ENCODE measurements at places on chromosomes 1 and 21. TPM values are rescaled to one million over a fixed set of nuclear protein-coding genes. Genes with fewer than 3 reads are reported as not detected.

GRCh38 chr1:72341661-72342060 lies 59.3 kb upstream of the NEGR1 start:
- DNase-seq = no peak

DNA sequence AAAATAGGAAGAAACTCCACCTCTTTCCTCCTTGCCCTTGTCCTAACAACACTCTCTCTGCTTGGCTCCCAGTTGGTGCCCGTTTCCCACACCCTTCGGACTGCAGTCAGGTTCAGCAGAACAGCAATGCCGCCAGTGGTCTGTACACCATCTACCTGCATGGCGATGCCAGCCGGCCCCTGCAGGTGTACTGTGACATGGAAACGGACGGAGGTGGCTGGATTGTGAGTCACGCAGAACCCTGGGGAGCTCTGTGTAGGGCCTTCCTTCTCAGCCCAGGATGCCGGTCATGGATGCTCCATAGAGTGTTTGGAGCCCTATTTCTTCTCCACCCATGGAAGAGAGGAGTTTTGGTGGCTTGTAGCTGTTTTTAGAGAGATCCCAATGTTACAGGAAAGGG lies 60.9 kb downstream of the TNN start:
- no peak for DNase-seq

DNA sequence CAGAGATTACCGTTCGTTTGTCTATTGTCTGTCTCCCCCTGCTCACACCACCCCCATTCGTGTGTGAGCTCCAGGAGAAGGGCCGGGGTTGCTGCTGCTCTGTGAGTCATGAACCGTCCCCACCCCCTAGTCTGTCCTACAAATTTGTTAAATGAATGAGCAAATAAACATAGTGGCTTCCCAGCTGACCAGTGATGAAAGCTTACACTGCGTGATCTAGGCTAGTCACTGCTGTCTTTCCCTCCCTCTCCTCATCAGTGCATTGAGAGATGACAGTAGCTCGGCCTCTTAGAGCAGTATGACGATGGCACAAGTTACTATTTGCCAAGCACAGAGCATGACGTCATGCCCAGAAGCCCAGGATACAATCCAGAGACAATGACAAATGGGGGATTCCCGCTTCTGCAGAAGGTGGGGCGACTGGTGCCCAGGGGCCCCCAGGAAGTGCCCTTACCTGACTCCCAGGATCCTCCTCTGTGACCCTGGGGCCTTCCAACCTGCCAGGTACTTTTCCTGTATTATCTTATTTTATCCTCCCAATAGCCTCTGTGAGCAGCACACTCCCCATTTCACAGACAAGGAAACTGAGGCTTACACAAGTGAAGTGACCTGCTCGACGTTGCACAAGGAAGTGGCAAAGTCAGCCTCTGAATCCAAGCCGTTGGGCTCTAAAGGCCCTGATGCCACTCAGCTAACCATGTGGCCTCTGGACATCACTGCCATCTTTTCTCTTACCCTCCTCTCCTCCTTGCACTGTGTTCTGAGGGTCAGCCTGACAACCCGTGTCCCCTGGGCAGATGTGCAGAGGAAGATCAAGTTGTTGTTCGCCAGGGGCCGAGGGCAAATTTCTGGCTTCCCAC lies 8.6 kb upstream of the EPHA2 start:
- peak; percentile 82 for DNase-seq

DNA sequence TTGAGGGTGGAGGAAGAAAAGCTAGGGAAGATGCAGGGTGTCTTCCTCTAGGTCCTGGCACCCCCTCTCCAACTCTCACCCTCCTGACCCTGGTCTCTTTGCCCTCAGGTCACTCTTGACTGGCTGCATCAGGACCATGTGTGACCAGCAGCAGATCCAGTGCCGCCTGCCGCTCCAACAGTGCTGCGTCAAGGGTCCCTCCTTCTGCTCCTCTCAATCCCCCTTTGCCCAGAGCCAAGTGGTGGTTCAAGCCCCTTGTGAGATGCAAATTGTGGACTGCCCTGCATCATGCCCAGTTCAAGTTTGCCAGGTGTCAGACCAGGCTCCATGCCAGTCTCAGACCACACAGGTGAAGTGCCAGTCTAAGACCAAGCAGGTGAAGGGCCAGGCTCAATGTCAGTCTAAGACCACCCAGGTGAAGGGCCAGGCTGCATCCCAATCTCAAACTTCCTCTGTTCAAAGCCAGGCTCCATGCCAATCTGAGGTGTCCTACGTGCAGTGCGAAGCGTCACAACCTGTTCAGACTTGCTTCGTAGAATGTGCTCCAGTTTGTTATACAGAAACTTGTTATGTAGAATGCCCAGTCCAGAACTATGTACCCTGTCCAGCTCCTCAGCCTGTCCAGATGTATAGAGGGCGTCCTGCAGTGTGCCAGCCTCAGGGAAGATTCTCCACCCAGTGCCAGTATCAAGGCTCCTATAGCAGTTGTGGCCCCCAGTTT lies 1.8 kb downstream of the KPRP start:
- DNase-seq = no peak

DNA sequence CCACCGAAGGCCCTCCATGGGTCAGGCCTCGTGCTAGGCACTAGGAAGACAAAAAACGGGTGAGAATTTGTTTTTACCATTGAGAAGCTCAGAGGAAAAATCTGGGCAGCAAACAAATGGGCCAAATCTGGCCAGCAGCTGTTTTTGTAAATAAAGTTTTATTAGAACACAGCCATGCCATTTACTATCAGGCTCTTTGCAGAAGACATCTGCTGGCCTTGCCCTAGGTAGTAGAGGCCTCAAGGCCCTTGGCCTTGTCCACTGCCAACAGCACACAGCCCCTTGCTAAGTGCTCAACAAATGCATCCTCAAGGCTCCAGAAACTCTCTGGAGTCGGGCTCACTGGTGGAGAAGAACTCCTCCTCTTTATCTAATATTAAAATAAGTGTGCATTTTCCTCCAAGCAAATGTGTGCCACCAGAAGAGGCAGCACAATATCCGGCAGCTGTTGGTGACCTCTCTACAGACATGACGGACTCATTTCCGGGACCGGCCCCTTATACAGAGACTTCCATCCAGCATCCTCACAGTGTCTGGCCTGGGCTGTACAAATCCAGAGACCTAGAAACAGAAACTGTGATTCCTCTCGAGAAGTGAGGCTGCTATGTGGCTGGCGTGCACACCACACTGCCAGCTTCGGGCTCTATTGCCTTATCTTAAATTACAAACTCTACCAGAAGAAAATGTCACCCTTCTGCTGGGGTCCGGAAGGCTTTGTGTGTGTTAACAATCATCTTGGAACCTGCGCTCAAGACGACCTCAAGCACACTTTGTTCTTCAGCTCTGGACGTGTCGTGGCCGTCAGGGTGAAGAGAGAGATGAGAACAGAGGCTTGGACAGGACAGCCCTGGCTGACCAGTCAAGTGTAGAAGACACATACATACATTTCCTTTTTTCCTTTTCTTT lies 203.9 kb downstream of the TOMM20 start:
- no peak for DNase-seq

DNA sequence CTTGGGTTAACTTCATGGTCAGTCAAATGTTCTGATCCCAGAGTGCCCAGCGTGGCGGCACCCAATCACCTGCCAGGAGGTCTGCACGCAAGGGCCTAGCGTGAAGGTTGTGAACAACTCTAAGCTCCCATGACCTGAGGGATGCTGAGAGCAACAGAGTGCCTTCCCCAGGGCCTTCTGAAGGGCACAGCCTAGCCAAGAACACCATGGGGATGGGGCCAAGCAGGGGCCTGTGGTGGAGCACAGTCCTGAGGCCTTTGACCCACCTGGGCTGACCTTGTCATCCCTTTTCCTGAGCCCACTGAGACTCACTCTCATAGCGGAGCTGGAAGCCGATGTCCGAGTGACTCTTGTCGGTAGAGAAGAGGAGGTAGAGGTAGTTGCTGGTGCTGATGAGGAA lies 138.8 kb upstream of the HMGB4 start:
- DNase-seq = no peak

DNA sequence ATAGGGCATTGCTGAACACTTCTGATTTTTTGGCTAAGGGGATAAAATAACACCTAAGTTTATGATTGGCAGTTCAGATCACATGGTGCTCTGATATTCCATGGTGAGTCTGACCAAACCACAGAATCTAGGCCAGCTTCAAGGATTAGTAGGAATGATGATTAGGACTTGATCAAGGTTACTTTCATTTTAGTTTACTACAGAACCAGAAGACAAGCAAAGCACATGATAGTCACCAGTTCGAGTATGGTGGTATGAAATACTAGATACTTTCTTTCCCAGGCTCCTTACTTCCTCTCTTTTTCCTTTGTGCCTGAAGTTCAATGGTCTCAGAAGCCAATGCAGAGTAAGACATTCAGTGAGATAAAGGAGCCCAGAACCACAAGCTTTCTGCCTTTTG lies 26.6 kb downstream of the S100A10 start:
- no peak for DNase-seq

DNA sequence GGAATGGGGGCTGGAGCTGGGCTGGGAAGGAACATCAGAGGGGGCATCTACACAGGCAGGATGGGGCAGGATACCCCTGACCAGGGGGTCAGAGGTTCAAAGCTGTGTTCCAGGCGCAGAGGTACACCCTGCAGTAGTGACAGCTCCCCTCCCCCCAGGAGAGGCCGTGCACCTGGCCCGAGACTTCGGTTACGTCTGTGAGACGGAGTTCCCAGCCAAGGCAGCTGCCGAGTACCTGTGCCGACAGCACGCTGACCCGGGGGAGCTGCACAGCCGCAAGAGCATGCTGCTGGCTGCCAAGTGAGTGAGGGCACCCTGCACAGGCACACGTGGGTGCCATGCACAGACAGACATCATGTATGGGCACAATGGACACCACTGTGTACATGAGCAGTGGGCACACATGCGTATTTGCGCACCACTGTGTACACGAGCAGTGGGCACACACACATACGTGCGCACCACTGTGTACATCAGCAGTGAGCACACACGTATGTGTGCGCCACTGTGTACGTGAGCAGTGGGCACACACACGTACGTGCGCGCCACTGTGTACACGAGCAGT lies 17.4 kb downstream of the TFAP2E start:
- no peak for DNase-seq

DNA sequence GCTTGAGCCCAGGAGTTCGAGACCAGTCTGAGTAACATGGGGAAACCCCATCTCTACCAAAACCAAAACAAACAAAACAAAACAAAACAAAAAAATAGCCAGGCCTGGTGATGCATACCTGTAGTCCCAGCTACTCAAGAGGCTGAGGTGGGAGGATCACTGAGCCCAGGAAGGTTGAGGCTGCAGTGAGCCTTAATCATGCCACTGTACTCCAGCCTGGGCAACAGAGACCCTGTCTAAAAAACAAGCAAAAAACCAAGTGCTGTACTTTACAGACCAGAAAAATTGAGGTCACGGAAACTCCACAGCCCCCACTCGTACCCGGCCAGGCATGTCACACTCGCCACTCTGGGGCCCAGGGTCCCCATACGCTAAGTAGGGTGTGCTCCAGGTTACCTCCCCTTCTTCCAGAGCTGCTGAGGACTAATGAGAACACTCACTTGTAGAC lies 22.9 kb downstream of the ATP2B4 start:
- DNase-seq = no peak

GRCh38 chr1:177383715-177384114 lies 213.0 kb downstream of the BRINP2 start:
- no peak for DNase-seq

- DNase-seq = no peak
Observed at GRCh38 chr1:215637041-215637573, 70.0 kb downstream of the KCTD3 start.

DNA sequence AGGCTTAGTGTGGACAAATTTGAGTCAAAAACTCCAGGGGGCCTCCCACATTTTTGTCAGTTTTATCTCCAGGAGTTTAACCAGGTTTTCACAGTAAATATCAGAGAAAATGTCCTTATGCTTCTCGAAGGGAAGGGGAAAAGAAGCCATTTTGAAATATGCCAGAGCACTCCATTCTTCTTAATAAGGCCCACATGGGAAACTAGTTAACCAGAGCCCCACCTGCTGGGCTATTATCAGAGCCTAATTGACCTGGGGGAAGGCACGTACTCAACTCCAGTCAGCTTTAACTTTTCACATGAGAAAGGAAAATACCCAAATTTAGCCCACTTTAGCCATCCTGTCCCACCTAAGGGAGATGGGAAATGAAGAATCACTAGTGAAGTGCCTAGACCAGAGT lies 296.3 kb downstream of the PTBP2 start:
- DNase-seq = peak; percentile 14

- no peak for DNase-seq
Observed at GRCh38 chr1:231923491-231924041, 297.0 kb downstream of the DISC1 start.

- no peak for DNase-seq
Observed at GRCh38 chr1:69272684-69273083, 295.0 kb upstream of the LRRC7 start.

The NUP210L gene
- under 0.01 TPM for total RNA-seq

The MYOC gene
- not detected for total RNA-seq

The BSND gene
- not detected for total RNA-seq

Data from dermis microvascular lymphatic vessel endothelial cell (primary cell).